ENCODE measurements at places on chromosomes 16 and 17.

- no peak for DNase-seq
Observed at GRCh38 chr16:990516-991291, 9.1 kb downstream of the SOX8 start.

GRCh38 chr17:28536532-28537218, 15.7 kb downstream of the UNC119 start:
- DNase-seq: no peak

GRCh38 chr17:52470553-52470952, 312.0 kb upstream of the CA10 start:
- DNase-seq: no peak

- DNase-seq: no peak
Observed at GRCh38 chr17:78808163-78808562, 26.1 kb upstream of the CYTH1 start.

GRCh38 chr17:32485261-32486110, 1.3 kb upstream of the CDK5R1 start:
- DNase-seq: no peak

Measured in Kasumi-1 (cell line).